ENCODE measurements at places on chromosomes 13 and 19. TPM values are rescaled to one million over a fixed set of nuclear protein-coding genes. Genes with fewer than 3 reads are reported as not detected.
A peak's percentile ranks its signal among the peaks of the same experiment; 100 is the strongest.

SH2D3A gene
- total RNA-seq, result 20.7 TPM

FUT3 gene
- not detected for total RNA-seq

DNA sequence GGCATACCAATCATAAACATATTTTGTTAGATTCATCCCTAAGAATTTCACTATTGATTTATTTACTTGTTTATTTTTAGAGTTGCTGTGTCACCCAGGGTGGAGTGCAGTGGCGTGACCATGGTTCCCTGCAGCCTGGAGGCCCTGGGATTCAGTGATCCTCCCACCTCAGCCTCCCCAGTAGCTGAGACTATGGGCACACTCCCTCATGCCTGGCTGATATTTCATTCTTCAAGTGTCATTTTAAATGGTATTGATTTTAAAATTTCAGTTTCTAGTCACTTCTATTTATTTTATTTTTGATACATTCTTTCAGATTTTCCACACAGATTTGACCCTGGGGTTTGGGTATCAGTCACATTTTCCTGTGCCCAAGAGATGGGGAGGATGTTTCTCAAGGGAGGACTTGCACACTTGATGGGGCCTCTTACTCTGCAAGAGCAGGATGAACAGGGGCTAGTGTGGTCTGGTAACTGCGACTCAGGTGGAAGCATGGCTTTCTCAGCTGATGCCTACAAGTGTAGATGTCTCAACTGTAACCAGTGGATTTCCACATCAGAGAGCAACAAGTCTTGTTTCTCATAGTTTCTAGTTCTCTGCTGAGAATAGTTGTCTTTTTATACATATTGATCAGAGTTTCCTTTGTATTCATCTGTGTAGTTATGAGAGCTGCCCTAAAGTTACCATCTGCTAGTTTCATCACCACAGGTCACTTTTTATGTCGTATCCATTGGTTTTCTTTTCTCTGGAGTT lies 40.2 kb downstream of the CCNE1 start:
- peak; percentile 67 for DNase-seq

SULT2B1 gene
- not detected for total RNA-seq

GRCh38 chr19:49680421-49681351 lies 3.6 kb downstream of the PRMT1 start:
- peak; percentile 98 for DNase-seq

- no peak for DNase-seq
These were observed 57.4 kb downstream of the RUBCNL start for GRCh38 chr13:46329624-46330023.

GRCh38 chr13:23670793-23671192 lies 100.6 kb downstream of the TNFRSF19 start:
- DNase-seq, result no peak

Measured in activated CD4-positive, alpha-beta T cell treated with anti-CD3 and anti-CD28 coated beads for 36 hours (primary cell).